ENCODE measurements at places on chromosomes 13 and 19.

- no peak for DNase-seq
Measured at GRCh38 chr13:102310691-102311418, 91.0 kb downstream of the FGF14 start.

GRCh38 chr13:104920091-104920490 lies 1615.4 kb downstream of the EFNB2 start:
- DNase-seq: no peak

DNA sequence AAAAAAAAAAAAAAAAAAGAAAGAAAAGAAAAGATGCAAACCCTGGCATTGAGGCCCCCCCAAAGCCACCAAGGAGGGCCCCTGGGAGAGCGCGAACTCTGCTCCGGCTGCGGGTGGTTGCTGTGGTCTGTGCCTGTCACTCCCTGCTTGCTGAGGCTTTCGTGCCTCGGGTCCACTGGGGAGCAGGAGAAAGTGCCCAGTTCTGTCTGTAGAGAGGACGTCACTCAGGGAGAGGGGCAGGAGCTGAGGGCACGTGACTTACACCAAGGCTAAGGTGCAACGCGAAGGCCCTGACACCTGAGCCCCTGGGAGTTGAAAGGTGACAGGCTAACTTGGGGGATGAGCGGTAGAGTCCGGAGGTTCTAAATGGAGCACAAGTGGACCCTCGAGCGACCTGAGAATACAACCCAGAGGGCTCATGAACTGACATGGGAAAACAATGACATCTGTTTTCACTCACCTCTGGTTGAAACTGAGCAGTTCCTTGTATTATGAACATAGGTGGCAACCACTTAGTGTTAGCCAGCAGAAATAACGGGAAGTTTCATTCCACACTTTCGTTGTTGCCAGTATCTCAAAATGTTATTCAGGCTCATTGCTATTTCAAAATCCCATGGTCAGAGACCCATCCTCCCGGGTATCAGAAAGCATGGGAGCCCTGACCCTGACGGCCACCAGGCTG lies 69.2 kb upstream of the TM9SF2 start:
- no peak for DNase-seq

- no peak for DNase-seq
Measured at GRCh38 chr13:105773863-105774538, 761.5 kb downstream of the EFNB2 start.

- DNase-seq: no peak
Measured at GRCh38 chr19:32296694-32297093, 48.7 kb upstream of the ZNF507 start.

- DNase-seq: no peak
Measured at GRCh38 chr19:28314756-28315155, 898.2 kb downstream of the UQCRFS1 start.

DNA sequence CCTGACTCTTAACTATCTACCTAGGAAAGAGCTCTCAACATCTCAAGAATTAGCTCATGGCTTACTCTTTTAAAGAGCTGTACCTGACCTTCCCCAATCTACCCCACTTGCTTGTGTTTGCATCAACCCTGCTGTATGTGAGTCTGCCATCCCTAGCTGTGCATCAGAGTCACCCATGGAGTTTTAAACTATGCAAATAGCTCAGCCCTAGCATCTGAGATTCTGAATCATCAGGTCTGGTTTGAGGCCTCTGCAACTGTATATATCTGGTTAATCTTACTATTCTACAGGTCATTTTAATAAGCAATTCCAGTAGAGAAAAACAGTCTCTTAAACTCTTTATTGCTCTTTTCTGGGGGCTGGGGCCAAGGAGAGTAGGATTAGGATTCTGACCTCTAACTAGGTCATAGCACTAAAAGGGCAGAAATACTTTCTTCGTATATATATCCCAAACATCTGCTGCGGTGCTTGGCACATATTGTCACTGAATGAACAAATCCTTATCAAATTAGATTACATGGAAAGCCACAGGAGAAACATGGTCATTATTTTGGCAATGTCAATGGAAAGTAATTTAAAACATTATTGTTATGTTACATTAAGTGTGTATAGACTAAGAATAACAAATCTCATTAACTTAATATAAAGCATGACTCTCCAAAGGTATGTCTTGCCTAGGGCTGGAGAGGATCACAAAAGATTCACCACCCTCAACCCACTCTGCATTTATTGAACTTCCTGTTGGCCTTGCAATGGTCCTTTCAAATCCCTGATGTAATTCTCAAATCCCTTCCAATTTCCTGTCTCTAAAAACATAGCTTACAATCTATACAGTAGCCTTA lies 232.2 kb downstream of the DACH1 start:
- no peak for DNase-seq

DNA sequence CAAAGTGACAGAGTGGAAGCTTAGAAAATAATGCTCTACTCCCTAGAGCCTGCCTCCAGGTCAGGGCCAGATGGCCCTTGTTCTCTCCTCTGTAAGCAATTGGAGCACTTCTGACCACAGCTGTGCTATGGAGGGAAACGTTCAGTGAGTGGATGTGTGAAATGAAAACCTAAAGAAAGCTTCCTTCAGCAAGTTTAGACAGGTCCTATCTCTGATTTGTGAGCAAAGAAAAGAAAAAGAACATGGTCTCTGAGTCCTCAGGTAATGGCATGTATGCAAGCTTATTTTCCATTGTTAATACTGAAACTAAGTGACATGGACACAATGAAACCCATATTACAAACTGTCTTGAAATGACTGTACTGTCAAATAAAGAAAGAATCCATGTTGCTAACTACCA lies 1486.8 kb downstream of the EFNB2 start:
- no peak for DNase-seq

DNA sequence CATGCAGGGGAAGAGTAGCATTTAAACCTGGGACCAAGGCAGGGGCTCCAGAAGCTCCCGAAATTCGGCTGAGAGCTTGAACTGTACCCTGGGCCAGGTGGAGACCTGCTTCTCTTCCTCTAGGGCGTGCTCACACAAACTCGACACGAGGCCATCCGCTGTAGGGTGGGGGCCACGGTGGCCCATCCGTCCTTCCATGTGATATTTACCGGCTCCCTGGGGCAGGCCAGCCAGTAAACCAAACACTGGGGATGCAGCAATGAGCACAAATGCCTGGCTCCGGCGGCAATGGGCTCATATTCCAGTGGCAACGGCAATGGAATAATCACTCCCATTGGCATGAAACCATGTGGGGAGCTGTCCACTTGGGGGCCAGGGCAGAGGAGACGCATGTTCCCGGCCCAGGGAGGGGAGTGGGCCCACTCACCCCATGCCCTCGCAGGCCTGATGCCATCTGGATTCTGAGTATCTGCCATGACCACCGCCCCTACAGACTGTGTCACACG lies 10.8 kb downstream of the SH3GL1 start:
- DNase-seq: no peak

GRCh38 chr13:25231517-25231916 lies 55.8 kb downstream of the MTMR6 start:
- no peak for DNase-seq
